ENCODE measurements at places on chromosomes 3 and 15. TPM values are rescaled to one million over a fixed set of nuclear protein-coding genes. Genes with fewer than 3 reads are reported as not detected.

- DNase-seq, result no peak
- no peaks in the 10 kb centered on the region for H3K27me3 ChIP-seq
- H3K4me3 ChIP-seq, result no peak overlapping the region
- H3K4me1 ChIP-seq, result no peaks in the 10 kb centered on the region
- peak overlapping the region; percentile 26 for H3K27ac ChIP-seq
Observed at GRCh38 chr3:182364723-182365650, 428.3 kb upstream of the ATP11B start.

ASB14 gene
- not detected for total RNA-seq

DNA sequence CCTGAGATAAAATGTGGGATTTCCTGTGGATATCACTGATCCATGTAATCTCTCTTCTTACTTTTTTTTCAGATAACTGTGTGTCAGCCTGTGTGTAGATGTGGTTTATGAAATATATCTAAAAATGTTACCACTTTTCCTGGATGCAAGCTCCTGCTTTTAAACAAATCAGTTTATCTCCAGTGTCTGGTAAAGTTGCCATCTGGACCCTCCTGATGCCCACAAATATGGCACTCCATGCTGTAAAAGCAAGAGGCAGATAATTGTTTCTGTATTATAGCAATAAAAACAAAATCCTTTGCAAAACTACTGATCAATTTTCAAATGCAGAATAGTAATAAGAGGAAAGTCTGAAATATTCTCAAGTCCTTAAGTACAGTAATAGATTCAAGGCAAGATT is 7.6 kb upstream of the DCLK3 start:
- no peak overlapping the region for H3K4me3 ChIP-seq
- H3K27me3 ChIP-seq, result no peaks in the 10 kb centered on the region
- H3K27ac ChIP-seq, result no peak overlapping the region

GRCh38 chr3:178139116-178139515 is 397.1 kb upstream of the KCNMB2 start:
- H3K27me3 ChIP-seq, result no peaks in the 10 kb centered on the region
- DNase-seq, result no peak
- H3K36me3 ChIP-seq, result no peaks in the 10 kb centered on the region
- H3K4me1 ChIP-seq, result peaks cover 17% of the 10 kb centered on the region
- H3K27ac ChIP-seq, result no peak overlapping the region
- H3K4me3 ChIP-seq, result no peak overlapping the region

DPP8 gene
- 48.6 TPM for total RNA-seq

GRCh38 chr3:12143949-12144504 is 14.7 kb downstream of the TIMP4 start:
- DNase-seq, result no peak
- H3K27me3 ChIP-seq, result no peaks in the 10 kb centered on the region
- no peaks in the 10 kb centered on the region for H3K36me3 ChIP-seq
- H3K27ac ChIP-seq, result peak overlapping the region; percentile 82

ARGFX gene
- total RNA-seq, result not detected

EPHB1 gene
- total RNA-seq, result 1.3 TPM

PSMD6 gene
- total RNA-seq, result 64.5 TPM

CCDC39 gene
- total RNA-seq, result not detected

DNA sequence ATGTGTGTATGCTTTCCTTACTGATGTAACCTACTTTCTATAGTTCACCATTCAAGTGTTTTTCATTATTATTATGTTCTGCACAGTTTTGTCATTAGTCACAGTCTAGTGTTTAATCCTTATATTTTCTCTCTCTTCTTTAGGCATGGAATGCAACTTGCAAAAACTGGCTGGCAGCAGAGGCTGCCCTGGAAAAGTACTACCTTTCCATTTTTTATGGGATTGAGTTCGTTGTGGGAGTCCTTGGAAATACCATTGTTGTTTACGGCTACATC is 6.9 kb downstream of the SUCNR1 start:
- H3K4me3 ChIP-seq, result no peak overlapping the region
- no peak overlapping the region for H3K27ac ChIP-seq
- H3K36me3 ChIP-seq, result no peaks in the 10 kb centered on the region
- H3K4me1 ChIP-seq, result peaks cover 15% of the 10 kb centered on the region

CPNE9 gene
- total RNA-seq, result not detected
